ENCODE measurements at places on chromosomes 3 and 15. TPM values are rescaled to one million over a fixed set of nuclear protein-coding genes. Genes with fewer than 3 reads are reported as not detected.

Gene IQCF5
- total RNA-seq = not detected

Gene CHAC1
- 5.7 TPM for total RNA-seq

Gene ANKDD1A
- 15.3 TPM for total RNA-seq

Gene NR1I2
- total RNA-seq = not detected

Gene LRRC49
- total RNA-seq = 10.9 TPM

Gene LSAMP
- 4.1 TPM for total RNA-seq

Gene PCLAF
- 11.4 TPM for total RNA-seq

Gene CCR8
- not detected for total RNA-seq

Gene VGLL4
- 30.1 TPM for total RNA-seq

Gene ARGFX
- total RNA-seq = not detected

Gene CCR1
- total RNA-seq = not detected

Gene CEMIP
- total RNA-seq = 955 TPM

Gene TRIM71
- not detected for total RNA-seq

Gene RHOV
- under 0.01 TPM for total RNA-seq

Gene MESP2
- total RNA-seq = 1.6 TPM

Gene WDR93
- not detected for total RNA-seq

Gene FBXW12
- not detected for total RNA-seq

Gene IL12A
- 0.15 TPM for total RNA-seq

Gene CIP2A
- total RNA-seq = 1.5 TPM

Gene NR2E3
- total RNA-seq = not detected

Gene SIDT1
- not detected for total RNA-seq

Gene ALDH1A2
- 5.5 TPM for total RNA-seq

Gene CLDN16
- not detected for total RNA-seq

Gene SLC27A2
- total RNA-seq = not detected

Gene CMTM8
- 0.30 TPM for total RNA-seq

Gene SLCO3A1
- 3.4 TPM for total RNA-seq

Gene ZNF860
- total RNA-seq = 0.38 TPM

Gene POPDC2
- 0.15 TPM for total RNA-seq
